ENCODE measurements at places on chromosomes 13 and 19. TPM values are rescaled to one million over a fixed set of nuclear protein-coding genes. Genes with fewer than 3 reads are reported as not detected.

DNA sequence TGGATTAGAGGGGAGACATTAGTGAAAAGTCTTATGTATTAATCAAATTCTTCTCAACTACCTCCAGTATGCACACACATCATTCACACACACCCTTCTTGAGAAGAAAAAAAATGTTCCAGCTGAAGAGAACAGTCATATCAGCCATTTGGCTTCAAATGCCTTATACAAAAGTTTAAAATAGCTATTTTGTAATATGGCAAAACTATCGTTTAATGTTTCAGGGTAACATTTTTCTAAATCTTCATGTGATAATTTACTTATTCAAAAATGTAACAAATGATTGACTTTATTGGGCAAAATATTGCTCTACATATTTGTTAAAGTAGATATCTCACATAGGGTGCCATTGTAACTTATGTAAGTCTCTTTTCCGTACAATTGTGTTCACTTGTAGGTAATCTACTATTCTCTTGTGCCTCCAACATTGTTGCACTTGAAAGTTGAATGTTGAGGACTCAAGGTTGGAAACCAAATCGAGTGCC lies 13.6 kb downstream of the ZIC2 start:
- H3K4me3 ChIP-seq, result no peak overlapping the region
- peaks cover 88% of the 10 kb centered on the region for H3K27me3 ChIP-seq
- no peak overlapping the region for H3K27ac ChIP-seq

- H3K27me3 ChIP-seq, result no peaks in the 10 kb centered on the region
- peak overlapping the region; percentile 95 for H3K27ac ChIP-seq
- no peak for DNase-seq
- peaks cover 30% of the 10 kb centered on the region for H3K4me1 ChIP-seq
Measured at GRCh38 chr13:26222520-26223046, 469 bp upstream of the RNF6 start.

- DNase-seq, result no peak
- no peaks in the 10 kb centered on the region for H3K27me3 ChIP-seq
- no peak overlapping the region for H3K27ac ChIP-seq
- no peak overlapping the region for H3K4me3 ChIP-seq
Measured at GRCh38 chr19:6233827-6234511, 45.8 kb downstream of the MLLT1 start.

GRCh38 chr13:74132152-74132775 lies 1.9 kb downstream of the KLF12 start:
- H3K4me3 ChIP-seq, result peak overlapping the region; percentile 89
- peak; percentile 72 for DNase-seq
- H3K27ac ChIP-seq, result peak overlapping the region; percentile 91
- no peaks in the 10 kb centered on the region for H3K36me3 ChIP-seq
- H3K4me1 ChIP-seq, result peaks cover 46% of the 10 kb centered on the region
- no peaks in the 10 kb centered on the region for H3K27me3 ChIP-seq

GRCh38 chr13:102907886-102908515 lies 62.2 kb downstream of the ERCC5 start:
- H3K36me3 ChIP-seq, result no peaks in the 10 kb centered on the region
- no peak for DNase-seq
- no peak overlapping the region for H3K27ac ChIP-seq
- H3K4me3 ChIP-seq, result no peak overlapping the region
- no peaks in the 10 kb centered on the region for H3K4me1 ChIP-seq
- H3K27me3 ChIP-seq, result no peaks in the 10 kb centered on the region

GRCh38 chr13:83876546-83876945 lies 5.7 kb downstream of the SLITRK1 start:
- no peak overlapping the region for H3K27ac ChIP-seq
- H3K4me3 ChIP-seq, result no peak overlapping the region
- no peak for DNase-seq
- H3K27me3 ChIP-seq, result peaks cover 14% of the 10 kb centered on the region

GRCh38 chr13:39900106-39900750 lies 244.8 kb downstream of the COG6 start:
- no peak overlapping the region for H3K4me3 ChIP-seq
- H3K27me3 ChIP-seq, result no peaks in the 10 kb centered on the region
- H3K36me3 ChIP-seq, result no peaks in the 10 kb centered on the region
- no peak overlapping the region for H3K27ac ChIP-seq
- DNase-seq, result no peak
- H3K4me1 ChIP-seq, result no peaks in the 10 kb centered on the region

ANGPTL8 gene
- not detected for total RNA-seq

ZNF473 gene
- 9.8 TPM for total RNA-seq

PPFIA3 gene
- total RNA-seq, result 3.3 TPM

Data from CD8-positive, alpha-beta memory T cell (primary cell).